ENCODE measurements at places on chromosomes 6 and 20.

DNA sequence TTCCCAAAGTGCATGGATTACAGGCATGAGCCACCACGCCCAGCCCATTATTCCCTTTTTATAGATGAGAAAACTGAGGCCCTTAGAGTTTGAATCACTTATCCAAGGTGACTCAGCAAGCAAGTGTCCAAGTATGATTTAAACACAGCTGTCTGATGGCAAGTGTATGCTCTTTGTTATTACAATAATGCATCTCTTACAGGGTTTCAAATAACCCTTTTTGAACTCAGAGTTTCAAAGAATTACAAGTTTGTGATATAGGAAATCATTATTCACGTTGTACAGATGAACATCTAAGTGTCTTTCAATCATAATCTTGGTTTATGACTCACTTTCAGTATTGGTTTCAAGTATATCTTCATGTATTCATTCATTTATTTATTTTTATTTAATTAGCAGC is 63.0 kb downstream of the CD83 start:
- no peak for DNase-seq

DNA sequence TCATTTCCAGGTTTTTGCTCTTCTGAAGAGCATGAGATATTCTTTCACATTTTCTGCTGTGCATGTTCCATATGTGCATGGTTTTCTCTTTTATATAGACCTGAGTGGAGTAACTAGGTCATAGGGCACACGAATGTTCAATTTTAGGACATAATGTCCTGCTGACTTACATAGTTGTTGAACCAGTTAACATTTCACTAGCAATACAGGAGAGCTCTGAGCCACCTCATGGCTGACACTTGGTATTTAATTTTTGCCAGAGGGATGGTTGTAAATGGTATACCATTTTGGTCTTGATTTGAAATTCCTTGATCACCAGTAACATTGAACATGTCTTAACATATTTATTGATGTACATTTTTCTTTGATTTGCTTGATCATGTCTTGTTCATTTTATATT is 38.3 kb downstream of the IGF2R start:
- no peak for DNase-seq

DNA sequence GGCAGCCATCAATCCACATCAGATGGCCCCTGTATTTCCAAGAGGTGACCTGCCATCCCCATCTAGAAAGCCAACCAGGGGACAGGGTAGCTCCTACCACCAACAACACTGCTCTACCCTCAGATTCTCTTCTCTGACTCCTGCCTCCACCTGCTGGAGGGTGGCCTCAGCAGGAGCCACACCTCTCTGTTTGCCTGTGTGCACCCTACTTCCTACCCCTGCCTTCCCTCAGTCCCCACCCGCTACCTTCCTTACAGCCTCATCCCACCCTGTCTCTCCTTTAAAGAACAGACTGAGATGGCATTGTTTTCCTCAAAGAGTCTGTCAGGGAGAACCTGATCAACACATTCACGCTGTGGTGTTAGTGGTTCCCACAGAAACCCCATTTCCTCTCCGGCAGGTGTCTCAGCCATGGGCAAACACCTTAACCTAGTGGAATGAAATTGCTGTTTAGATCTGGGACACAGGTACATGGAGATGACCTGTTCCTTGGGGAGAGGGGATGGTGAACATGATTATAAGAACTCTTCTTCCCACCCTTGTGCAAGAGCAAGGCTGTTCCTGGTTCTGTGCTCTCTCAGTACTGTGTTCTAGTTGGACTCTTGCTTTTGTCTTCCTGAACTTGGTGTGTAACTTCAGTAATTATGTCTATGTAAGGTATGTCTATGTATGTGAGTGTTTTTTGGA is 1.8 kb downstream of the ENTPD6 start:
- DNase-seq = no peak

GRCh38 chr6:135627092-135627715 is 129.7 kb upstream of the AHI1 start:
- no peak for DNase-seq

DNA sequence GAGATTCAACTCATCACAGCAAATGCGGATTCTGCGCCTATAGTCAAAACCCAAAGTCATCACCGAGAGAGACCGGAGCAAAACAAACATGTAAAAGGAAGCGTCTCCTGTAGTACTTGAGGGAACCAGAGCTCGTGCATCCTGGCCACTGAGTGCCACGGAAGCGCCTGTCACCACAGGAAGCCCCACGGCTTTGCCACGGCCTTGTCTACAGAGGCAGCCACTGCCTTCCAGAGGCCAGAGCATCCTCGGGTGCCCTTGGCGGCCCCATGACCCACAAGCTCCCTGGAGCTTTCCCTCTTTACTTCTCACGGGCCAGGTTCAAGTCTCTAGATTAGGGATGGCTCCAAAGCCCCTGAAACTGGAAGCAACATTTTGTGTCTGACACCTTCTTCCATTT is 7.5 kb downstream of the TCFL5 start:
- DNase-seq = no peak

Data from omental fat pad (tissue), 4 donors.